ENCODE measurements at places on chromosomes 13 and 19.

GRCh38 chr13:24176351-24177101, 16.0 kb downstream of the SPATA13 start:
- DNase-seq = no peak

DNA sequence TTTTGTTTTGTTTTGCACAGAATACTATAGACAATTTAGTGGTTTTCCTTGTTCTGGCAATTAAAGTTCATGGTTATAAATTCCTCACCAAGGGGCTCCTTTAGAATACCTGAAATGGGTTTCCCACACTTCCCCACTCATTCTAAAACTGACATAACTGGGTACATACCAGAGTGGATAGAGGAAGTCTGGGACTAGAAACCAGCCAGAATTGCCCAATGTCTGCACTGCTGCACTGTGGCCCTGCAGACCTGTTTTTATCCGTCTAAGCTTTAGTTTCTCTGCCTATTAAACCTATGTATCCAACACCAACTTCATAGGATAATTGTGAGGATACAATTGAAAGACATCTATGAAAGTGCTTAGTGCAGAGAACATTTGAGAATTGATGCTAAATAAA, 498.6 kb downstream of the KCTD12 start:
- DNase-seq = no peak

DNA sequence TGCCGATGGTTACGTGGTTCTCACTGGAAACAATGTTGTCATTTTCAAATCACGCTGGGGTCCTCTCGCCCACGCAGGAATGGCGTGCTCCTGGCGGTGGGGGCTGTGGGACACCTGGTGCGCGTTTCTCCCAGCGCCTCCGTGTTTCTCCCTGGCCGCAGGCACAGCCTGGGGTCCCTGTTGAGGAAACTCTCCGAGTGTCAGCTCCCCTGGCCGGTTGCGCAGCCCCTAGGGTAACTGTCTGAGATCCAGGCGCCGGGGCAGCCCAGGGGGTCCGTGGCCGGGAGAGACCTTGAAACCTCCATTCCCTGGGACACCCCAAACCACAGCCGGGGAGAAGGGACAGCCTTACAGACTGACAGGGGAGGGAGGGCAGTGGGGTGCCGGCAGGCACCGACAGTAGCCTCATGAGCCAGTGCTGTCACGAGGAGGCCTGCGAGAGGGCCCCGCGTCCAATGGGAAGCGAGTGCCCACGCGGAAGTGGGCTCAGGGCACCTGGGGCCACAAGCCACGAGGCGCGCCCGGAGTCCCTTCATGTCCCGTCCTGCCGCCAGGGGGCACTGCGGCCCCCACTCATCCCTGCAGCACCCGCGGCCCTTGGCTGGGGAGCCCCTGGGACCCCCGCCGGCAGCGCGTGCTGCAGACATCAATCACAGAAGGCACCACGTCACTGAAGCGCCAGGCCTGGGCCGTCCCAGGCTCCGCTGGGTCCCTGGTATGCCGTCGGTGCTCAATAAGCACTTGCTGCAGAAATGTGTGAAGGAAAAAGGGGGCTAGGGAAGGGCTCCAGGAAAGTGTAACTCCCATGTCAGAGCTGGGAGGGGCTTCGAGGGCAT, 9.5 kb downstream of the ADAMTSL5 start:
- peak; percentile 83 for DNase-seq

DNA sequence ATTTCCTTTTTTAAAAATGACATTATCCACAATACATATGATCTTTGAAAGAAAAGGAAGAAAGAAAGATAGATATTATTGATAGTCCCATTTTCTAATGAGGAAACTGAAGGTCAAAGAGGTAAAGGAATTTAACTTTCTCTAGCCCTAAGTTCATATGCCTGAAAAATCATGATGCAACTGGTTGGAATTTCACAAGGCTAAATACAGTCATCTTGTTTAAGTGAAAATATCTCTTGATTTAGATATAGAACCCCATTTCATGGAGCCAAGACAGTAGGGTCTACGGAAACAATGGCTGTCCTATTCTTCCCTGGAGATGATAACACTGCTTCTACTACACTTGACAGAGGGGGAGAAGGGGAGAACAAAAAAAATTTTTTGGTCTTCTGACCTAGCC, 366.2 kb downstream of the DNAJC15 start:
- DNase-seq = no peak

DNA sequence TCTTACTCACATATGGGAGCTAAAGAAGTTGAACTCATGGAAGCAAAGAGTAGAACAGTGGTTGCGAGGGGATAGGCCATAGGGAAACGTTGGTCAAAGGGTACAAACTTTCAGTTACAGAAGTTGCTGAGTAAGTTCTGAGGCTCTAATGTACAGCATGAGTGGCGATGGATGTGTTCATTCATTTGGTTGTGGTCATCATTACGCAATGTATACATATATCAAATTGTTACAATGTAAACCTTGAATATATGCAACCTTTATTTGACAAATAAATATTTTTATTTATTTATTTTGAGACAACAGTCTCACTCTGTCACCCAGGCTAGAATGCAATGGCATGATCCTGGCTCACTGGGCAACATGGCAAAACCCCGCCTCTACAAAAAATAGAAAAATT, 38.7 kb downstream of the ZIC5 start:
- no peak for DNase-seq
